ENCODE measurements at places on chromosomes 12 and 14.
A peak's percentile ranks its signal among the peaks of the same experiment; 100 is the strongest.

GRCh38 chr12:97424911-97425310 lies 37.7 kb upstream of the RMST start:
- no peak for DNase-seq

- DNase-seq = no peak
Observed at GRCh38 chr14:35553808-35554207, 19.8 kb downstream of the INSM2 start.

DNA sequence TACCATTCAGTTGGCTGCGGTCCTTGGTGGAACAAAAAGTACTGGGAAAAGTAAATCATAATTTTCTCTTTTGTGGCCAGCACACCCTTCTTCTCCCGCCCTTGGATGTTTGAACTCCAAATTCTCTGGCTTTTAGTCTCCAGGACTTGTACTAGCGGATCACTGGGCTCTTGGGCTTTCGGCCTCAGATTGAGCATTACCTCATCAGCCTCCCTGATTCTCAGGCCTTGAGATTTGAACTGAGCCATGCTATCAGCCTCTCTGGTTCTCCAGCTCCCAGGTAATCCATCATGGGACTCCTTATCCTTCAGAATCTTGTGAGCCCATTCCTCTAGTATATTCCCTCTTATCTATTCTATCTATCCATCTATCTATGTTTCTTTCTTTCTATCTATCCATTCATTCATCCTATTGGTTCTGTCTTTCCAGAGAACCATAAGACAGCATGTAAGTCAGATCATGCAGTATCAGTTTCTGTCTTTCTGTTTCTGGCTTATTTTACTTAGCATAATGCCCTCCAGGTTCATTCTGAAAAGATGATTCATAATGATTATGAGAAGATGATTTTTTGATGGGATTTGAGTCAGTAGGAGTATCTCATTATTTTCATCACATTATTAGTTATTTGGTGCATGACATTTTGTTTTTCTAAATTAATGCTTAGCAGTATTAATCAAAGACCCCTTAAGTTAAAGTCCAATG lies 814.9 kb downstream of the LRFN5 start:
- DNase-seq = no peak

DNA sequence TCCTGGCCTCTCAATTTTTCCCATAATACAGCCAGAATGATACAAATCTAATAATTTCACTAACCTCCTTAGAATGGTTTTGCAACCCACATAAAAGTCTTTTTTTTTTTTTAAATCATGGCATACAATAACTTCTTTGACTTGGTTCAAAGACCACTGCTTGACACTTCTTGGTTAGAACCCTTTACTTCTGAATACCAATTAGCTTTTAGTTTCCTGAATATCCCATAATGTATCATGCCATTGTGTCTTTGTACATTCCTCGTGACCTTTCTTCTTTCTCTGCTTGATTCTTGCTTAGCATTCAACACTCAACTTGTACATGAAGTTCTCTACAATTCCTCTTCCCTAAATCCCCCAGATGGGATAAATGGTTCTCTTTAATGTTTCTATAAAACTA lies 19.3 kb downstream of the KLHL28 start:
- DNase-seq = no peak

GRCh38 chr12:128381541-128381940 lies 114.6 kb downstream of the TMEM132C start:
- no peak for DNase-seq

DNA sequence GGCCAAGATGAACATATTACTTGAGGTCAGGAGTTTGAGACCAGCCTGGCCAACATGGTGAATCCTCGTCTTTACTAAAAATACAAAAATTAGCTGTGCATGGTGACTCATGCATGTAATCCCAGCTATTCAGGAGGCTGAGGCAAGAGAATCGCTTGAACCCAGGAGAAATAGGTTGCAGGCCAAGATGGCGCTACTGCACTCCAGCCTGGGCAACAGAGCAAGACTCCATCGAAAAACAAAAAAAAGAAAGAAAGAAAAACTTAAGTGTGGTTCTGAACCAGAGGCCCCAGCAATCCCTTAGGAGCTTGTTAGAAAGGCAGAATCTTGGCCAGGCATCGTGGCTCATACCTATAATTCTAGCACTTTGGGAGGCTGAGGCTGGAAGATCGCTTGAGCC lies 24.5 kb downstream of the SVOP start:
- DNase-seq = no peak

- DNase-seq = no peak
Observed at GRCh38 chr14:103510724-103511693, 11.6 kb downstream of the CKB start.

GRCh38 chr12:128843538-128843937 lies 9.7 kb upstream of the GLT1D1 start:
- DNase-seq = no peak

- DNase-seq = no peak
Observed at GRCh38 chr12:104323899-104324298, 20.4 kb downstream of the EID3 start.

GRCh38 chr12:113667095-113667494 lies 195.4 kb upstream of the LHX5 start:
- DNase-seq = no peak

GRCh38 chr12:54047160-54047963 lies 6.3 kb upstream of the HOXC4 start:
- DNase-seq = no peak

DNA sequence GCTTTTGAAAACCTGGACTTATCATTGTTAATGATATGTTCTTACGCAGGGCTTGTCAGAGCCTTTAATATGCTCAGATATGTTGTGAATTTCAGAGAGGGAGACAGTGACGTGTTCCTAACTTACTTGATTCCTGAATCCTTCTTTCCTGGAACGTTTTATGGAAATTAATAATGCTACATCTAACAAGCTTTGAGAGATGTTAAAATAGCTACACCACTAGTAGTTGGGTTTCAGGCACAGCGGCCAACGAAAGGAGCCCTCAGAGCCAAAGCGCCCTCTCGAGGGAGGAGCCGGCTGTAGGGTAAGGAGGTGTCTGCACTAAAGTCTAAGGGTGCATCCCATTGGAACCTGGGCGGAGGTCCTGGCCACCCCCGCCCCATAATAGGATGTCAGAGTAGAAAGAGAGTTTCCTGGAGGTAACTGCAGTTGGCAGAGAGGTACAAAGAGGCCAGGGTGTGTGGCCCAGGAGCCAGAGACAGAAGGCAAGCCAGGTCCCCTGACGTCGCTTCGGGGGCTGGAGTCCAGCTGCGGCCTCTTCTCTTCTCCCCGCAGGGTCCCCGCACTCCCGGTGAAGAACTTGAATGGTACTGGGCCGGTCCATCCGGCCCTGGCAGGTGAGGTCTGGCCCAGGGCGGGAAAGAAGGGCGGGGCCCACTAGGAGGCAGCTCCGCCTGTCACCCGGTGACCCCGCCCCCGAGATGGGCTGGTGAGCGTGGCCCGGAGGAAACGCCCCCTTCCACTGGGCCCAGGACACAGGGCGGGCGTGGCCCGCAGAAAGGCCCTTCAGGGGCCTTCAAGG lies 36.3 kb downstream of the DTX1 start:
- peak; percentile 41 for DNase-seq

DNA sequence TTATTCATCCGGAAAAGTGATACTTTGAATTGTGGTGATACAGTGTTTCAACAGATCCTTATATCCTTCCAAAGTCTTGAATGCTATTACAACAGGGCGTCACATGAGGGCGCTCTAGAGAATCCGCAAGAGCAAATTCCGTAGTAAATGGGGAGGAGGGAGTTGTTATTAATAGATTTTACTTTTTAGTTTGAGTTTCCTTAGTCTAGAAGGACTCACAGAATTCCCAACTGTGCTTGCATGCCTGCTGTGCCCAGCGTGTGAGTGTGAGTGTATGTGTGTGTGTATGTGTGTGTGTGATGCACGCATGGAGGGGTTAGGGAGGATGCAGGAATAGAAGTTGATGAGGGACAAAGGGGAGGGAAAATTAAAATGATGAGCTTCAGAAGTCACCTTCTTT lies 375.3 kb downstream of the C12orf75 start:
- peak; percentile 46 for DNase-seq

DNA sequence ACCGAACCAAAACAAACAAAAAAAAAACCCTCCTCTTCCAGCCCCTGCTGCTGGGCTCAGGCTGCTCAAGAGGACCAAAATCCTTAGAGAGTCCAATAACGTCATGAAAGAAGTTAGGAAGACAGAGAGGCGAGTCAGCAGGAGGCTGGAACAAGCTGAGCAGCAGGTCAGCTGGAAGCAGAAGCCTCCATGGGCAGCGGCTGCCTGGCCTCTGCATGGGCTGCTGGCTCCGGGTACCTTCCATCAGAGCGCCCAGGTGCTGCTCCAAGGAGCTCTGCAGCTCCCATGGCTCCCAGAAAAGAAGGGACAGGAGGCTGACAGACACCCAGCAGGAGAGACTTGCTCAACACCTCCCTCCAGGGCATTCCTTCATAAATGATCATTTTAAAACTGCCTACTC lies 3.2 kb upstream of the KRT2 start:
- DNase-seq = no peak

GRCh38 chr14:64405295-64405694 lies 17.1 kb downstream of the MTHFD1 start:
- DNase-seq = no peak

DNA sequence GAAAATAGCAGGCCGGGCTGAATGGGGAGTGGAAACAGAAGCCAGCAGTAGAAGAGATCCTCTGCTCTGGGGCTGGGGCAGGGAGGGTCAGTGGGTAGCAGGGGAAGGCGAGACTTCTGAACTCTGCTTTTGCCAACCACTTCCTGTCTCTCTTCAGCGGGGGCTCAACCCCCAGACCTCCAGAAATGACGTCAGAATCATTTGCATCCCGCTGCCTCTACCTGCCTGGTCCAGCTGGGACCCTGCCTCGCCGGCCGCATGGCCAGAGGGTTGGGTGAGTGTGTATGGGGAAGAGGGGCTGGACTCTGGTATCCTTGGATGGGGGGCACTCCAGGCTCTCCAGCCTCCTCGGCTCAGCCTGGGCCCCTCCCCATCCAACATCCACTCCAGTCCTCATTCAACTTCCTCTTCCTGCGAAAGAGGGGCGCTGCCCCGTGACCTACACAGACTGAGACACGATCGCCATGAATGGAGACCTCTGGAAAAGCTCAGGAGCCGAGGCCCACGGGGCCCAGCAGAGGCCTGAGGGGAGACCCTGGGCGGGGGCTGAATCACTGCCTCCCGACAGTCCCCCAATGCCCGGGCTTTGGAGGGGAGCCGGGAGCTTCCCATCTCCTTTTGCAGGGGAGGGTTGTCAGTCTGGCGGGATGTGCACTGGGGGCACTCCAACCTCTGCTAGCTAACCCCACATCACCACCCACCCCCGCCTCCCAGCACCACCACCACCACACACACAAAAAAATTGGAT lies 458 bp upstream of the HOXC4 start:
- DNase-seq = no peak

- DNase-seq = no peak
Observed at GRCh38 chr14:49975799-49976198, 82.9 kb downstream of the ARF6 start.

Measured in activated CD4-positive, alpha-beta T cell treated with anti-CD3 and anti-CD28 coated beads for 36 hours (primary cell).